Activated gamma-delta T cell treated with Interleukin-2 at 50 U/mL for 16 hours (primary cell): ENCODE measurements at places on chromosomes 12 and 14.

DNA sequence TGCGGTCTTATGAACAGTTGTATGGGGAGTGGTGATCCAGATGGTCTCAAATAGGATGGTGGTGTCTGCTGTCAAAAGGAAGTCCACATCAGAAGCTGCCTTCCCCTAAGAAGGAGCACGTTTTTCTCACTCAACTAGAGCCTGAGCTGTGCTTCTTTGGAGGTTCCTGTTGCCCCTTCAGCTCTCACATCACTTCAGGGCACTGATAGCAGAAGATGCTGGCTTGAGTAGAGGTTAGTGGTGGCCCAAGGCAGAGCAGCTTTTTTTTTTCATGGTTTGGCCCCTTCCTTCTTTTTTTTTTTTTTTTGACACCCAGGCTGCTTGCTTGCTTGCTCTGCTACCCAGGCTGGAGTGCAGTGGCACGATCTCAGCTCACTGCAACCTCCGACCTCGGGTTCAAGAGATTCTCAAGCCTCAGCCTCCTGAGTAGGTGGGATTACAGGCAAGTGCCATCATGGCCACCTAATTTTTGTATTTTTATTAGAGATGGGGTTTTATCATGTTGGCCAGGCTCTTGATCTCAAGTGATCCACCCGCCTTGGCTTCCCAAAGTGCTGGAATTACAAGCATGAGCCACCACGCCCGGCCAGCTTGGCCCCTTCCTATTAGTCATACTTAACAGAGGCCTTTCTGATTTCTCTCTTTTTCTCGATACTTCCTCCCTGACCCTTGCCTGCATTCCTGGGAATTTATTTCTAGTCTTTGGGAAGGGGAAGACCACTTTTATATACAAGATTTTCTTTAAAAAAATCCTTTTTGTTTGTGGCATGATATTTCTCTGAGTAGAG is 31.6 kb downstream of the KLRD1 start:
- DNase-seq = no peak

- no peak for DNase-seq
Observed at GRCh38 chr12:71521125-71521524, 81.5 kb downstream of the LGR5 start.

DNA sequence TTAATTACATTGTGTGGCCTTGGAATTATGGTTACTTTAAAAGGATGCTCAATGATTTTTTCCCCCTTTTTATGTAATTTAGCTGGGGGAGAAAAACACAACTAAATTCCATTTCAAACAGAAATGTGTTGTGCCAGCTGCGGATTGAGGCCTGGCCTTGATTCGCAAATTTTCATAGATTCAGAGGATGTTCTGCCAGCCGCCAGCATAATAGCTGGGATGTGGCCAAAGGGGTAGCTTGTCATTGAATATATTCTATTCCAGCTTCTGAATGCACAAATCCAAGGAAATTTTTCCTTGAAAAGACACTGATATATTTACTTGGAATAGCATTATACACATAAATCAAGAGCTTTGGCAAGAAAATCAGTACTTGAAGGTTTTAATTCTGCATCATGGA is 43.7 kb downstream of the TRHDE start:
- no peak for DNase-seq

DNA sequence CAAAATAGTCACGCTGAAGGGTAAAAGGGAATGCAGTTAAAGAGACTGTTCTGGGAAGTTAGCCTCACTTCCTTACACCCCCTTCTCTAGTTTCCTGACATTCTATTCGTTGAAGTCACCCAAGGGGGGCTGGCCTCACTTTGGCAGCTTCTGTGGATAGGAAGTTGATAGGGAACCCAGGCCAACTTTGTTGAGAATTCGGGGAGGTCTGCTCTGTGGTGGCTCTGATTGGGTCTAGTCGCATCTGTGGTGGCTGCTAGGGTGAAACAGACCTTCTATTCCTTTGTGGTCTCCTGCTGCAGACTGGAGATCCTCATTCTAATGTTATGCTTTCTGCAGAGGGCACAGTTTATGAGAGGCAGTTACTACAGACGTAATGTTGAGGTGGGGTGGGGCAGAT is 28.8 kb upstream of the GZMB start:
- DNase-seq = no peak

DNA sequence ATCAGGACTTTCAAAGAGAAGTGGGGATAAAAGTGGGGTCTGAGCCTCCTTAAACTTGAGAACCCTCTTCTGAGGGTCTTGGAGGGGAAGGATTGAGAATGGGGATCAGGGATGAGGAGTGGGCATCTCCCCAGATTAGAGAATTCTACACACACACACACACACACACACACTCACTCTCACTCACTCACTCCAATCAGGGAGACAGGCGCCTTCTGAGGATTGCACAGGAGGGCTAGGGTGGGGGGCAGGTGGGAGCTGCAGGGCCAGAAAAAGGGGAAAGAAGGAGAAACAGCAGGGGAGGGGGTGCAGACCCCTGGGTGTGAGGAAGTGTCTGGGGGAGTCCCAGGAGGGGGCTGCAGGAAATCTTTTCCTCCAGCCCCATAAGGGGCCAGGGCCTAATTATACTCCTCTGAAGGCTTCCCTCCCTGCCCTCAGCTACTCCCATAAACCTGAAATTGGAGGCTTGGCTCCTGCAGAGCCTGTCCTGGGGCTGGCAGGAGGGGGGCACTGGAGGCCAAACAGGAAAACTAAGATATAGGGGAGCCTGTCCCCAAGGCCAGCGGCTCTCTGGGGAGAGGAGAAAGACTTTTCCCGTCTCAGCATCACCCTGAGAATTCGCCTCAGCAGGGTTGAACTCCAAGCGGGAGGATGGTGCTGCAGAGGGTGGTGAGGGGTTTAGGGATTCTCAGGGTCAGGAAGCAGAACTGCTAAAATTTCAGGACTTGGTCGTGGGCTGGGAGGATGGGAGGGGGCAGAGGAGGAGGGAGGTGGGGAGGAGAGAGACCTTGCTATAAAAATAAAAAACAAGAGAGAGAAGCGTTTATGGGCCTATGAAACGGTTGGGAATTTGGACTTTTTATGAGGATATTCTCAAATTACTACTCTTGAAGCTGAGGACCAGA is 1.6 kb downstream of the HOXC9 start:
- DNase-seq = no peak

DNA sequence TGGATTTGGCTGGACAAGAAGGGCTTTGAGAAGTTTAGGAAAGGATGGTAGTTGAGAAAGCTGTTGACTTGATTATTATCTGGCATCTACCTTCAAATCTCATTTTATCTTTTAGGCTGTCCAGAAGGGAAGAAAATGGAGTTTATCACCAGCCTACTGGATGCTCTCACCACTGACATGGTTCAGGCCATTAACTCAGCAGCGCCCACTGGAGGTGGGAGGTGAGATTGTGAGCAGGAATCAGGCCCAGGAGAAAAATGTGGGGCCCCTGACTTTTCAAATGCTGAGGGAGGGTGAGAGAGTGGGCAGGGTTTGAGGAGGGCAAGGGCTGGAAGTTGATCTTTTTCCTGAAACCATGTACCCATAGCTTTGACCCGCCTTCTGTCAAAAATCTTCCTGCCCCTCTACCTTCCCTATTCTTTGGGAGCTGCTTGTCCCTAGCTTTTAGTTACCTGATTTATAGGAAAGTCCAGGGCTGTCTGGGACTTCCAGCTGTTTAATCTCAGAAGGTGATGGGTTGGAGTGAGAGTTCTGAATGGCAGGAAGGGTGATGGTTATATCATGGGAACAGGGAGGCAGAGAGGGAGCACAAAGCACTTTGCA is 134.2 kb downstream of the SMOC1 start:
- DNase-seq = no peak

- no peak for DNase-seq
Observed at GRCh38 chr14:90545966-90546751, 149.3 kb downstream of the CALM1 start.

DNA sequence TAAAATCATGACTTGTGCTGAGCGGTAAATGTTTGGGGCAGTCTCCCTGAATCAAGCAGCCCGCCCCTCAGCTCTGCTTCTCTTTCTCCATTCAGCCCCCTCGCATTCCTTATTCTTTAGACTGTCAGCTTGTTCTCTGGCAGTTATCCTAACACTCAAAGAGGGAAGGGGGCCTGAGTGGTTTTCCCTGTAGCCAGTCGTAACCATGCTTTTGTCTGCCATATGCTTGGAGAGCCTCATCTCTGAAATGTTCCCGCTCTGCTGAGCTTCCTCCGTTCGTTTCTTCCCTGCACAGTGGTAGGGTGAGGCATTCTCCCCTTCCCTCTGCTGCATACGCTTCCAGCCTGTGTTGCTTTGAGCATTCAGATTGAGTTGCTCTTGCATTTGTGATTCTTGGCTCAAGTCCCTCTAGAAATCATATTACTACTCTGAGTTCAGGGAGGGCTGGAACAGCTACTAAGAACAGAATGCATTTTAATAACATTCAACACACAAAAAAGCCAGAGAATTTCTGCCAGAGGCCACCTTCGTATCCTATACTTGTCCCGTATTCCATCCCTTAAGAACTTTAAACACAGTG is 119.7 kb downstream of the FBXL14 start:
- no peak for DNase-seq

DNA sequence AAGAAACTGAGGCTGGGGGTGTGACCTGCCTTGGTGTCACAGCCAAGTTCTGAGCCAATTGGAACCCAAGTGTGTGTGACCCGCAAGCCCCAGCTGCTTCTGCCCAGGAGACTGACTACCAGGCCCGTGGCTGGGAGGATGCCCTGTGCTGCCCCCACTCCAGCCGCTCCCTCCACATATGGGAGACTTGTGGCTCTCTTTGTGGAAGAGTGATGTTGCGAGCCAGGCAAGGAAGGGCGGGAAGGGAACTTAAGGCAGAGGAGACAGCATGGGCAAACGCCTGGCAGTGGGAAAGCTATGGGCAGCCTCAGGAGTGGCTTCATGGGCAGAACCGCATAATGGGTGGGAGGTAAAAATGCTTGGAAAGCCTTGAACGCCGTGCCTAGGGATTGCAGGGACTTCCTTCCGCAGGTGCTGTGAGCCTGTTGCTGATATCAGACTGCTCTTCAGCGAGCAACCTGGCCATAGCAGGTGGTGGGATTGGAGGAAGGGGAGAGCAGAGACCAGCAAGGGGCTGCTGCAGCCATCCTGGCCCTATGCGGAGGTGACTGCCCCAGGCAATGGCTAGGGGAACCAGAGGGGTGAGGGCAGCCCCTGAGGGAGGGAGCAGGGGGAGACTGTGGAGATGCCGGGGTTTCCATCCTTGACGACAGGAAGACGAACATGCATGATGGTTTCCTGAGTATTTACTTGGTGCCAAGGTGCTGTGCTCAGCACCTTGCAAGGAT is 115.7 kb downstream of the LGMN start:
- DNase-seq = no peak
